ENCODE measurements at places on chromosomes 1 and 21.

DNA sequence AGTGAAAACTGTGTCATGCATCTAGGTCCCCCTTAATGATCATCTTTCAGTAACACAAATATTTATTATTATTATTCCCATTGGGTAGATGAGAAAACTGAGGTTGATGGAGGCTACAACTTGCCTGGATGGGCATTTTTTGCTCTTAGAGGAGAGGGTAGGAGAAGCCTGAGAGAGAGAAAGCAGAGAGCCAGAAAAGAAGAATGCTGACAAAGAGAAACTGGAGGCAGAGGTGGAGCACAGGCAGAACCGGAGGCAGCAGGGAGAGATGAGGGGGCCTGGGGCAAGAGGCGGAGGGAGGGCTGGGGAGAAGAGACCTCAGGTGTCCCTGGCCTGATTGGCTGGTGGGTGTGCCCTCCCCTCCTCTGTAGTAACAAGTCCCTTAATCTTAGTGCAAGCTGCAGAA, 4.1 kb downstream of the BLACAT1 start:
- DNase-seq: no peak

DNA sequence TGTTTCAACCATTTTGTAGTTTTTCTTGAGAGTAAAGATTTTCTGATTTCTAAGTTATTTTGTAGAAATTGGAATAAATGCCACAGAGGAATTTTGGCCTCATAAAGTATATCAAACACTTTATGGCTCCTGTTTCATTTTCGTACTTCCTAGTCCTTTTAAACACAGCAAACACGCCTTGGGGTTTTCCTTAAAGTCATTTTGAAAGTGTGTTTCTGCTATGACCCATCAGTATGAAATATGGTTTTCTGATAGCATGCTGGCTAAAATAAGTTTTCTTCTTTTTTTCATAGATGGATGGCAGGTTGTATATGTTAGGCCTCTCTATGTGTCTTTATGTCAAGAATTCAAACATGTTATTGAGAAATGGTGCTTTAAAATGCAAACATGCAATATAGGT, 940.1 kb upstream of the TMPRSS15 start:
- no peak for DNase-seq

- DNase-seq: no peak
Measured at GRCh38 chr21:25188677-25189079, 418.6 kb downstream of the MRPL39 start.

GRCh38 chr1:190140644-190141043, 337.0 kb downstream of the BRINP3 start:
- no peak for DNase-seq

DNA sequence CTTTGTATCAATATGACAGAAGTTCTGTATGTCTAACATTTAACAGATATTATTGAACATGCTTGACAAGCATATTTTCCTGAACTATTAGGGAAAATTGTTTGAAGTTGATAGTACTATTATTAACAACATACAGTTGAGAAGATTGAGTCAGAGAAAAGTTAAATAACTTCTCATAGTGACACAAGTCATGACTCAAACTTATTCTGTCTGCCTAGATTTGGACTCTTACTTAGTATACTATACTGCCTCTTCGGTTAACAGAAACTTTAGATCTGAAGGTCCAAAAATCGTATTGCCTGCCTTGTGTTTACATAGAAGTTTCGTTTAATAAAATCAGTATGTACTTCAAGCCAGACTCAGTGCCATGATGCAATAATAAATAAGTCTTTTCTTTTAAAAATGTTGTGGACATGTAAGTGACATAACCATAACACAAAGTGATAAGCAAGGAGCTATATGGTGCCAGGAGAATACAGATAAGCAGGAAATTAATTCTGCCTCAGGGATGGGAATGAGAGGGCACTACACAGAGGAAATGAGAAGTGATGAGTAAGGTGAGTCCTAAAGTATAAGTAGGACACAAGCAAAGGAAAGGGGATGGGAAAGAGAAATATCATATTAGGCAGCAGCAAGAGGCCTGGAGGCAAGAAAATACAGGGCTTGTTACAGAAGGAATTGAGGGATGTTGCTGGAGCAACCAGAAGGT, 48.1 kb downstream of the LHX9 start:
- DNase-seq: no peak

GRCh38 chr1:165992533-165992932, 165.1 kb downstream of the UCK2 start:
- no peak for DNase-seq

DNA sequence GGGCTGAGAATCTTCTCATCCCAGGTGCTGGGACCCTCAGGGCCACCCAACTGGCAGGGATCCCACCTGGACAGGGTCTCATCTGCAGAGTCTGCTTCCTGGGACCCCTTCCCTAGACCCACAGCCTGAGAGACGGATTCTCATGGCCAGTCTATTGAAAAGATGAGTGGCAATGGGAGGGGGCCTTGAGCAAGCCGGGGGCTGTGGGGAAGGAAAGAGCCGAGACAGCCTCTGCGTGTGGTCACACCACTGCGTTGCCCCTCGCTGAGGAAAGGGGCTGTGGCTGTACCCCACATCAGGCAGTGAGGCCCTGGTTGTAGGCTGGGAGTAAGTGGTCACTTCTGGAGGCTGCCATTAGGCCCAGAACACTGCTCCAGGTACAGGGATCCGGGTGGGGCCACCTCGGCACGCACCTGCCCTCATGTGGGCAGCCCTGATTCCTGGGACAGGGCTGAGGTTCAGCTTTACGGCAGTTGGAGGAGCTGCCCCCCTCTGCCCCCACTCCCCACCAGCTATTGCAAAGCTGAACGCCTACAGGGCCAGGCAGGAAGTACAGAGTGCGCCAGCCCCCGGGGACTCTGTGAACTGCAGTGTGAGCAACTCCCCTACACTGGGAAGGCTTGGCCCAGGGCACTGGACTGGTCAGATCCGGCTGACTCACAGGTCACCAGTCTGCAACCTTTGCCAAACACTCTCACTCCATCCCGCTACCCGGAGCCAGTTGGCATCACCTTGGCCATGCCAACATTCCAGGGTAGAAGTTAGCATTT, 106.9 kb downstream of the RIPK4 start:
- DNase-seq: no peak

DNA sequence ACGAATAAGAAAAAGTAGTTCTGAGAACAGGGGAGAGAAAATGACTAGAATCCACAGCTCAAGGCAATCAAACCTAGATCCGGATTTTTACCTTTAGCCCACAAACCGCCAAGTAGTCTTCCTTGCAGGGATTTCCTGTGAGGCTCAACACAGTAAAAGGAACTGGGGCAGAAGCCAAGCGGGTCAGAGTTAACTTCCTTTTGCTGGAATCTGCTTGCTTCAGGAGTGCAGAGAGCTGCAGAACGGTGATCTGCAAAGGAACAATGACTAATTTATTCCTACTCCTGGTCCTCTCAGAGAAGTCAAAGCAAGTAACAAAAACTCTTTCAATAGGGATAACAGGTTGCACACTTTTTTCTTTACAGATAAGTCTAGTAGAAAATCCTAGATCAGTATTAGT, 53.4 kb downstream of the UBR4 start:
- no peak for DNase-seq

DNA sequence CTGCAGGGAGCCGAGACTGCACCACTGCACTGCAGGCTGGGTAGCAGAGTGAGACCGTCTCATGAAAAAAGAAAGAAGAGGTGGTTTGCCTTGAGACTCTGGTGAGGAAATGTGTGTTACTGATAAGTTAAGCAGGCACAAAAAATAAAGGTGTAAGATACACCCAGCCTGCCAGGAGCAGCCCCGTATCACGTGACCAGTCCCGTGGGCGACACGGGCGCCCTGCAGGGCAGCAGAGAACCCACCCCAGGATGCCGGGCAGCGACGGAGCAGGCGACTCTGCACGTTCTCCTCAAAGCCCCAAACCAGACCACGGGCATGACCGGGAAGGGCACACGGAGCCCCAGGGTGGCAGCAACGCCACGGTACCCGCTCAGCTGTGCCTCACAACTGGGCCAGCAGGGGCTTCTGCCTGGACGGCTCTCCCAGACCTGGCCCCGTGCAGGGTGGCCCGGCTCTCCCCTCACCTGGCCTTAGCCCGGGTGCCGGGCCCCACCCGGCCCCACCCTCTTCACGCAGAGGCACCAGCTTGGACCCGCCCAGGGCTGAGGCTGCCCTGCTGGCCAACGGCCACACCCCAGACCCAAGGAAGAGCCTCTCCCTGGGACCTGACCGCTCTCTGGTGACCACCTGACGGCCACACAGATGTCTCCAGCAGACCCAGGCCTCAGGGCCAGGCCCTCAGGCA, 8.1 kb upstream of the TNFRSF4 start:
- no peak for DNase-seq

All from AG09309 (cell line).